ENCODE measurements at places on chromosomes 16 and 17.

DNA sequence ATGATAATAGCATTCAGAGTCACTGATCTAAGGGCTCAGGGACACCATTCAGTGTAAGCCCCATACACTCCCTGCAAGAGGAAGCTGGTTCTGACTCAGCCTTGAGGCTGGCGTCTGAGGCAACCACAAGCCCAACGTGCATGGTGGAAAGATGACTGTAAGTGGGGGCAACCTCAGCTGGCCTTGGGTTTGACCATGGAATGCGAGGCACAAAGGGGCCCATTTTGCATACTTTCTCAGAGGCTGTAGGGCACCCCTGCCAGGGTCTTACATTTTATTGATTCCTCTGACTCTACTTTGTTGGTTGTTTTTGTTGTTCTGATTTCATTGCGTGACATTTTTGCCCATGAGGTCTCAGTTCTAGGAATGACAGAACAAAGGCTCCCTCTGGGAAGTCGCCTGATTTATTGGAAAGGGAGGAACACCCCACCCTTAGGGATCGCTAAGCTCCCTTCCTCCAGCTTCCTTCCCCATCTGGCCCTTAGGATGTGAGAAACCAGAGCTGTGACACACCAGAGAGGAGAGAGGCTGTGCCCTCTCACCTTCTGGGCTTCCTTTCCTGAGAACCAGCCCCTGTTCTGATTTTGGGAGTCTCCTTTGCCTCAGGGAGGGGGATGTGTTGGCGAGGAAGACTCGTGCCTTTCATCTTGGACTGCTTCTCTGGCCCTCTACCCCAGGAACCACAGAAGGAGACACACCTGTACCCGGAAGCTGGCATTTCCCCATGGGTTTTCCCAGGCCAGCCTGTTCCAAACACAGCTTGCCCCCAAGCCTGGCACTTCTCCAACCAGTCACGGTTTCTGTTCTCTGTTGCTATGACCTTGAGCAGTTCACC is 5.6 kb upstream of the CIITA start:
- DNase-seq: no peak

DNA sequence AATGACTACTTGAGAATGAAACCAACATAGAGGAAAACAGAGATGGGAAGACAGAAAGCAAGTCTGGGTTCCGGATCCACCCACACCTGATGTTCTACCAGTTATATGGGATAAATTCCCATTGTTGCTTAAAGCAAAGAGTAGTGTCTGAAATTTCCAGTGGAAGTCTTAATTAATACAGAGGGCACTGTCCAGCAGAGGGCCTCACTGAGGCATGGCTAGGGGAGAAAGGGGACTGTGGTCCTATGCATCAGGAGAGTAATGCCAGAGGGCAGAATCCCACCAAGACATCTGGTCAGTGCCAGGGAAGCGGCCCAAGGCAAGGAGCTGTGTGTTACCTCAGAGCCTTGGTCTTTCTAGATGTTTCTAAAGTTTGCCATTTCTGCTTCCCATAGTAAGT is 7.5 kb upstream of the UMOD start:
- DNase-seq: no peak

DNA sequence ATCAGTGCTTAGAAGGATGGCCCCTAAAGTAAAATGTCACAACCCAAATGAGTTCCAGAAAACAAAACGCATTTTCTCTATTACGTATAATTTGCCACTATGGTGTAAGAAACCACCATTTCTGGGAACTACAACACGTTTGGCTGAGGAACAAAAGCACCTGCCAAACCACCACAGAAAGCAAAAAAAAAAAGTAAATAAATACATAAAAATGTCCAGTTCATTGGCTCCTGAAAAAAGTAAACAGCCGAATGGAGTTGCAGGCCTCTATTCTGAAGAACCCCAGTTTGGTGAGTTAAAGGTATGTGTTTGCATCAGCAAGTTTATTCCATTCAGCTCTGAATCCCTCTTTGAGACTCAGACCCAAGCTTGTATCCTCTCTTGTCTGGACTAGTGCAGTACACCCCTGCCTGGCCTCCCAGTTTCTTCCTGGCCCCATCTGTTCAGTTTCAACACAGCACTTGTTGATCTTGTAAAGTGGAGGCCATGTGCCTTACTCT is 36.9 kb downstream of the ERN1 start:
- no peak for DNase-seq

DNA sequence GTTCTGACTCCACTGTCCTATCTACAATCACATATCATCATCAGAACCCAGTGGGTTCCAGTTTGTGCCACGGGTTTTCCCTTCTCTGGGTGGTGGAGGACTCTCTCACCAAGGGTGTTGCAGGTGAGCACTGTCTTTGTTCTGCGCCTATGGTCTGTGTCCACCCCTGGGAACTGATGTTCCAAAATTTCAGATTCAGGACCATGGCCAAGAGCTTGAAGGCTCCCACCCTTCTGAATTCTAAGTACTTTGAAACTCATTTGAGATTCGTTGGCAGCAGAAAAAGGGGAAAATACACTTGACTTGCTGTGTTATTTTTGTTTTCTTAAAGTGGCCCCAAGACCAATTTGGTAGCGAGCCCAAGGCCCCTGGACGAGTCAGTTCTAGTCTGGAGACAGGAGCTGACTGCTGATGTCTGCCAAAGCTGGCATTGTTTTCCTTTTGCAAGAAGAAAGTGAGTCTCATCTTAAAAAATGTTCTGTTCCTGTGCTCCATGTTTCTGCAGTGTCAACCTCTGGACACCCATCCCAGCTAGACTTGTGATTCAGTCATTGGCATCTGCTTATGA is 310.9 kb downstream of the HAPSTR1 start:
- DNase-seq: no peak

DNA sequence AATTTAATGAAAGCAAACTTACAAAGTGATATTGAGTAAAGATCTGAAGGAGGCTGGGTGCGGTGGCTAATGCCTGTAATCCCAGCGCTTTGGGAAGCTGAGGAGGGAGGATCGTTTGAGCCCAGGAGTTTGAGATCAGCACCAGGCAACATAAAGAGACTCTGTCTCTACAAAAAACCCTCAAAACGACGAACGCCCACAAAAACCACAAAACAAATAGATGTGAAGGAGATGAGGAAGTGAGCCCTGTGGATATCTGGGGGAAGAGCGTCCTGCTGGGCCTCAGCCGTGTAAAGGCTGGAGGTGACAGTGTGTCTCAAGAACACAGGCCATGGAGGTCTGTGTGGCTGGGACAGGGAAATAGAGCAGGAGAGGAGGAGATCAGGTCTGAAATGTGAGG is 68.8 kb downstream of the ITFG1 start:
- peak; percentile 14 for DNase-seq

GRCh38 chr16:81558444-81559175 is 114.0 kb downstream of the CMIP start:
- no peak for DNase-seq

DNA sequence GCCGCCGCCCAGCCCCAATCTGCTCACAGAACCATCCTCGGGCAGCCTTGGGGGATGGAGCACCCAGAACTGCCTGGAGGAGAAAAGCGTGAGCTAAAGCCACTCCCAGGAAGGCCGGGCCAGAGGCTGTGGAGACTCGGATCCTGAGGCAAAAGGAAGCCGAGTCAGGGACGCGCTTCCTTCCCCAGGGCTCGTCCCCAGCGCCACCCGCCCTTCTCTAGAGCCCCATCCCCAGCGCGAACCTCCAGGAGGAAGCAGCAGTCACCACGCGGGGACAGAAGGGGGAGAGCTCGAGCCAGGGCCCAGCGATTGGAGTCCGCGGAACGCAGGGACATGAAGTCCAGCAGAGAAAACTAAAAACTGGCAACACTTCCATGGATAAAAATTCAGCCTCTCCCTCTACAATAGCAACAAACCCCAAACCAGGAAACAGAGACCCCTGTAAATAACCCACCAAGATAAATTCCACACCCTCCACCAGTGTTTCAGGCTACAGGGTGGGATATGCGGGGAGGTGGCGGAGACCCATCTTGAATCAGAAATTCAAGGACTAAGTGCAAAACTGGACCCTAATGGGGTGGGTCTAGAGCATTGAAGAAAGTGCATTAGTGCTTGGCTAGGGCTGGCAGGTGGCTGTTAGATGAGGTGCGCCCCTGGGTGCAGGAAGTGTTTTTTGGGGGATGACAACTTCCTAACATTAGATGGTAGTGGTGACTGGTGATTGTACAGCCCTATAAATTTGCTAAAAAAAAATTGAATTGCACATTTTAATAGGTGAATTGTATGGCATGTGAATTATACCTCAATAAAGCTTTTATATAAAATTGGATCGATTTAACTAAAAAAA is 116.1 kb upstream of the METRNL start:
- DNase-seq: peak; percentile 44

DNA sequence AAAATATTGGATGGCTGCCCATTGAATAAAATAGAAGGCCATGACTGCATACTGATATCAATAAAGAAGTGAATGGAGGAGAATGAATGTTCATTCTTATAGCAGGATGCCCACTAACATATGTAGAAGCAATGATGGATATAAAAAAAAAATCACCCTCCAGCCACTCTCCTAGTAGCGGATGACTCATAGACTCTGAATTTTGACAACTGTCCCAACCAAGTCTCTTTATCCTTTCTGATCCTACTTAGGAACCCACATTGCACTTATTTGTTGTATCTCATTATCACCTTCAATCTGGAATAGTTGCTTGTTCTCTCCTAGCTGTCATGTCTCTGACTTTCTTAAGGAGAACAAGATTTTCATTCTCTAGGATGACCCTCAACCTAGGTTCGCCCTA is 429.9 kb downstream of the HS3ST3B1 start:
- DNase-seq: no peak

Measured in pons (tissue), 1 donor.